ENCODE measurements at places on chromosomes 4 and X.

- no peak for DNase-seq
Measured at GRCh38 chrX:26387906-26388305, 171.9 kb downstream of the MAGEB5 start.

GRCh38 chr4:125049711-125050110, 265.0 kb upstream of the FAT4 start:
- DNase-seq = no peak

DNA sequence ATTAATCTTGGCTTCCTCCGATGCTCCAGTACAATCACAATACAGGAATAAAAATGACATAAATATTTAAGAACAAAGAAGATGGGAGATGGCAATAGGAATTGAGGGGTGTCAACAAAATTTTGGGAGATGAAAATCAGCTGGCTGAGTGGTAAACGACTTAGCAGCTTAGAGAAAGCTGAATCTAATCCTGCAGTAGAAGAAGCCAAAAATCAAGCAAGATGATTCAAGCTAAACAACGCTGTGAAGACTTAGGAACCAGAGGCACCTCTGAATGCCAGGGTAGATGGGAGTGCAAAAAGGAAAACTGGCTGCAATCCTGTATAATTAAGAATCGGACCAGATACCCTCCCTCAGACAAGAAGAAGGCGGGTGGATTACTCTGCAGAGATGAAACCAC, 215.2 kb downstream of the MGST2 start:
- no peak for DNase-seq

DNA sequence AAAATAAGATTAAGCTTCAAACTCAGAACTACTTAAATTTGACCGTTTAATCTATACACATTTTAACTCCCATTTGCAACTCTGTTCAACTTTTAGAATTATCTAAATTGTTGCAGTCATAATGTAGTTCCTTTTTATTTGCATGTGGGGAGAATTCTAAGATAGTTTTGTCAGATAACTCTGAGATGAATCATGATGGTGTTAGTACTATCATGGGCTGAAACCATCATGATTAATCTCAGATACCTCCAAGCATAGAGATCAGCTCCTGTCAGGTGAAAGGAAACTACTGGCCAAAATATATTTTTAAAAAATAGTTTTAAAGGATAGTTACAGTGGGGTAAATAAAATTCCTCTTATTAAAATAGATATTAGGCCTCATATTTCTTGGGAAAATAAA, 39.0 kb downstream of the FBXO8 start:
- peak; percentile 24 for DNase-seq

- DNase-seq = no peak
Measured at GRCh38 chr4:80448056-80448455, 112.5 kb downstream of the CFAP299 start.

DNA sequence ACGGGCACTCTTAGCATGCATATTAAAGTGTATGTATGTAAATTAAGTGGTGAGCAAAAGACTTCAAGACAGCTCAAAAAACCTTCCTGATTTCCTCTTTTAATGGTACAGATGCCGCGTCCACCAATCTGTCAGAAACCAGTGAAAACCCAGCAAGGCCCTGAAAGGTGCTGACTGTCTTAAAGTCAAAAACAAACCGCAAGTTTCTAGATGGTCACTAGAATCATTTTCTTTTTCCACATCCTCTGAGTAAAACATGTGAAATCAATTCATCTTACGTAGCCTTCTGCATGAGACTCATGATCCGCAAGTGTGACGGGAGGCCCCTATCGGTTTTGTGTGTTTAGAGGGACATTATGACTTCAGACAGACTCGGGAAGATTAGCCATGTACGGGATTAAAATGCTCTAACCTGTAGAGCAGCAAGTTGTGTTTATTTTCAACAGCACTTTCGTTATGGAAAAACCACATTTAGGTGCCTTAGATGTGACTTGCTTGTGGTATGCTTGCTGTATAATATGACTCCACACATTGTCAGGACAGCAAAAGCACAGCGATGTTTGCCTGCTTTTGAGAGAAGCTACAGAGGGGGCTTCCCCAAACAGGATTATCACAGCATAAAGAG, 88.2 kb upstream of the STS start:
- DNase-seq = no peak

GRCh38 chr4:80006935-80007744, 65.9 kb downstream of the ANTXR2 start:
- DNase-seq = no peak

GRCh38 chr4:173243321-173243720, 74.7 kb downstream of the GALNT7 start:
- peak; percentile 61 for DNase-seq

- DNase-seq = no peak
Measured at GRCh38 chr4:101211146-101211553, 136.2 kb downstream of the PPP3CA start.

DNA sequence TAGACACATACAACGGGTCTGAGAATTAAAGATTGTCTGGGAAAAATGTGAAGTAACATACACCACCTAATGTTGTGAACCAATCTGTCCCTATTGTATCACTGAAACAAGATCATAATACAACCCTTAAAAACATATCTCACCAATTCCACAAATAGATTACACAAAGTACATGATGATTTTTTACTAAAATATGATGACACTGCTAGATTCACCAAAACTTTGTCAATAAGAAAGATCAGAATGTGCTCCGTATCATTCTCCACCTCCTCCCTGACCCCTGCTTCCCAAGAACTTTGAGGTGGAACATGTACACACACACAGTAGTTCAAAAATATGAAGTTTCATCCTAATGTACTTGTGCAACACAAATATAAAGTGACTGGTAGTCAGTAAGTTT, 862.0 kb downstream of the PCDH18 start:
- DNase-seq = no peak

GRCh38 chrX:66162331-66162822, 1.7 kb upstream of the HEPH start:
- DNase-seq = no peak

DNA sequence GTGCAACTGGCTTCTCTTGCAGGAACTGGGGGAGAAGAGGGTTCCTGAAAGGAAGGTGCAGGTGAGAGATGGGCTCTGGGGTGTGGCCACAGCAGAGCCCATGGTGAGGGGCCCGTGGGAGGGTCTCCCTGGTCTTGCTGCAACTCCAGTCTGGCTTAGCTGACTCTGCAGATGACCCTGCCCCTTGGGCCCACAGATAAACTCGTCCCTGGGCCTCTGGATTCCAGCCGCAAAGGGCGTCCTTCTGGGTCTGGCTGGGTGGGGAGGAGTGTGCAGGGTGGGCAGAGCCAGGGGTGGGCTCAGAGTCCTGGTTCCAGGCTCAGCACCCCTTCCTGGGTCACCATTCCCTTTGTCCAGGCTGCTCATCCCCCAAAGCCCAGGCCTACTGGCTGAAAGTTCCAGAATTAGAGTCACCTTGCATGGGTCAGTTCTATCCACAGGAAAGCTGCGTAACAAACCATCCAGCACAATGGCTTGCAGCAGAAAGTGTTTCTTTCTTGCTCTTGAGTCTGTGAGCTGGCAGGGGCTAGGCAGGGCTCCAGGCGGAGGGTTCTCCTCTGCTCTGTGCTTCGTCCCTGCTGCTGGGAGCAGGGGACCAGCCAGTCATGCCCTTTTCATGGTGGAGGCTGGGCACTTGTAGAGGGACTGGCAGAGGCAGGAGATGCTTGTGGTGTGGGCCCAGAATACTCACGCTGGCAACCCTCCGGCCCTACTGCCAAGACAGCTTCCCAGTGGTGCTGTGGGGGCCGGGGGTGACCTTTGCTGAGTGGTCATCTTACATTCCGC, 43.5 kb upstream of the ADRA2C start:
- no peak for DNase-seq

- no peak for DNase-seq
Measured at GRCh38 chr4:45554423-45554822, 569.4 kb downstream of the GABRG1 start.

DNA sequence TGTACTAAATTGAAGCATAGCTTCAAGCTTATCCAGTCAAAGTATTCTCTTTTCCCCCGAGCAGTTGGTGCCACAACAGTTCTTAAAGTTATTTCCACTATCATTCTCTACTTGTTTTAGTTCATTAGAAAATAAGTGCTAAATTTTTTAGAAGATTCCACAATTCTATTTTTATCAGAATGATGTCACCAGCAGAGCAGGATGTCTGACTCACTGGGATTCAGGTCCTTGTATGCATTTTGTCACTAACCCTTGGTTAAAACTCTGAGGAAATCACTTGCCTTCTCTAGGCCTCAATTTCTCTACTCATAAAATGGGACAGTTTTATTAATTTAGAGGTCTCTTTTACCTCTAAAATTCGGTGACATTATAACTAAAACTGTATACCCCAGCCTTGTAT, 3.4 kb downstream of the DDX53 start:
- peak; percentile 1 for DNase-seq

- no peak for DNase-seq
Measured at GRCh38 chr4:45580334-45580733, 543.5 kb downstream of the GABRG1 start.

DNA sequence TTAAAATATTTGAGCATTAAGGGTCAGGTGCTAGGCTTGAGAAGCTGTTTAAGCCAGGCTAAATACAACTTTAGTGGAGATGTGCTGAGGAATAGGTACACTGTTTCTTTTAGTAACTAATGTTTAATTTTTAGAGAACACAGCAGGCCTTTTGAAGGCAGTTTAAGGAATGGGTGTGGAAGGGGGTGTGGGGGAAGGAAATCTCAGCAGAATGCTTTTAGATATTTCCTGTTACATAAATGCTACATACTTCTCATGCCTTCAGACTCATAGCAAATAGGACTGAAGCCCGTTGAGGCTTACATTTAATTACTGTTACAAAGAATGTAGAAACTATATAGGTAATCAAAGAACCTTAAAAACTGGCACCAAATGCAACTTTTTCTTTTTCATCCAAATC, 66.3 kb downstream of the WWC2 start:
- no peak for DNase-seq

DNA sequence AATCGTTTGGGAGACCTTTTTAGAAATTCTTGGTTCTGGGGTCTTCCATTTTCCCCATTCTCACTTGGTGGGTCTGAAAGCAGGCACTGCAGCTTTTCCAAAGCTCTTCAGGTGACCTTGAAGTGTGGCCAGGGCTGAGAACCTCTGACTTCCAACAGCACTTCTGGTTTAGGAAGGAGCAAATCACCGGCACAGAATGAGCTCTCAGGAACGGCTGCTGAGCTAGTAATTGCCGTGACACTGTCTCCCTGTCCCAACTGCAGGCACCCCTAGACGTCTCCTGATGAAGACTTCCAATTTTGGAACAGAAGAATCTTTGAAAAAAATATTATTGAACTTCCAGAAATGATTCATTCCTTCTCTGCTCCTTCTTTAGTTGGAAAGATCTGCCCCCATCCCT, 31.3 kb downstream of the CD38 start:
- no peak for DNase-seq

DNA sequence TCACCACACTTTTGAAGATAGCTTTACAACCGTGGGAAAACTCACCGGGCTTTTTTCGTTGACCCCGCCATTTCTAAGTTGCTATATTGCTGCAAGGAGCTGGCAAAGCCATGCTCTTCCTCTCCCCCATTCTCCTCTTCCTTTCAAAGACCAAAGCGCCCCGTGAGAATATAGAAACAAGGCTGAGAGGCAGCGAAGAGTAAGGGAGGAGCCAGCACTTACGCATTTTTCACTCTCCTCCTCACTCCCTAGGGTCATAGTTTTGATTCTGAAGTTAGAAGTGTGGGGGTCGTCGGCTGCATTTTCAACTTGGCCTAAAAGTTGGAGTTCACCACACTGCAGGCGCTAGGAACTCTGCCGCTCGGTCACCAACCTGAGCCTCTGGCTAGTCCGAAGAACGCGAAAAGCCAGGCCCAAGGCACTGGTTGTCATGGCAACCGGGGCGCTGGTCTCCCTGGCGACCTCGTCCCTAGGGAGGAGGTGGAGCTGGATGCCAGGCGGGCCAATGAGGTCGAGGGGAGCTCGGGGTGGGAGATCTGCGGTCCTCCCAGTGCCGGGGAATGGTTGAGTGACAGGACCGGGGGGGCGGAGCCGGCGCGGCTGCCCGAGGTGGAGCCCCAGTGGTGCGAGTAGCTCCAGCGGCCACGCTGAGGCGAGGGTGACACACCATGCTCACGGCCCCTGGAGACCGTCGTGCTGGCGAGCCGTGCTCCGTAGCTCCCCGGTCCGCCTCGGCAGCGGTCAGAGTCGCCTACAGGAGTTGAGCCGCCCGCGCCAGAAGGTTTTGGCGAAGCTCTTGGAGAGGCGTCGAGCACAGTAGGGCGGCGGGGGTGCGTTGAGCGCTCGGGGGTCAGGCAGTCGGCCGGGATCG, at the start of gene PTPN13:
Gene PTPN13, plus strand, starts transcription at position 628 of the 871 bp plus-strand sequence. CDS start 40,942 bp downstream, outside the sequence.
- DNase-seq = peak; percentile 98

GRCh38 chr4:145907390-145907789, 31.2 kb downstream of the ZNF827 start:
- DNase-seq = no peak

DNA sequence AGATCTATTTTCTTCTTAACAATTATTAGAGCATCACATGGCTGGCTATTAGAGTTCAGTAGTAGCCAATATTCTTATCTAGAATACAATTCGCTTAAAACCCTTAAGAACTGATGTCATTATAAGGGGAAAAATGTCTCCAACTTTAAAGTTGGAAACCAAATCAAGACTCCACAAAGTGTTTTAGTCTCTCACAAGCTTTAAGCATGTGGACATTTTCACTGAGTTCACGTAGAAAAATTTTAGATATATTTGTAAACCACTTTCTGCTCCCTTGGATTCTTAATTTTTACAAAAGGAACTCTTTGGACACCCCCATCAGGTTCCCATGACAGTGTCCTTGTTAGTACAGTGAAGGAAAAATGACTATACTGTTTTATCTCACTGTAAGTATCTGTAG, 123.9 kb upstream of the NAP1L5 start:
- DNase-seq = no peak

DNA sequence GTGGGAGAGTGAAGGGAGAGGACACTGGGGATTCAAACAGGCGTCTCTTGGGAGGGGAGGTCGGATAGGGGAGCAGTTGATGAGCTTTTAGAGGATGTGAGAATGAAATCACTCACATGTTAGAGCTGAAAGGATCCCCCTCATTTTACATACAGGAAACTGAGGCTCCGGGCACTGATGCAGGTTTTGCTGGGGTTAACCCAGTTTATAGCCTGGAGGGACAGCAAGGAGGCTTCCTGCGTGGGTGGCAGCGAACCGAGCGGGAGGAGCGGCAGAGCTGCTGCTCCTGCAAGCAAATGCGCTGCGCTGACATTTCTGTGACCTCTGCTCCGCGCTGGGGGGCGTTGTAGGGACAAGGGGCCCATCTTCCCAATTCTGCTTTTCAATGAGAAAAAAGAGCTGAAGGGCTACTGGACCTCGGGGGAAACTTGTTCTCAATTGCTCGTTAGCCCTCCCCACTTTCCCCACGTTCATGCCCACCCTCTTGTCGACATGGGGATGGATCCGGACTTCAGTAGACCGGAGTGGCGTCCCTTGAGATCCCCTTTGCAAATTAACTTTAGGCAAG, 1.2 kb upstream of the NEUROG2 start:
- no peak for DNase-seq

- DNase-seq = no peak
Measured at GRCh38 chr4:140238351-140239056, 84.5 kb upstream of the MAML3 start.

DNA sequence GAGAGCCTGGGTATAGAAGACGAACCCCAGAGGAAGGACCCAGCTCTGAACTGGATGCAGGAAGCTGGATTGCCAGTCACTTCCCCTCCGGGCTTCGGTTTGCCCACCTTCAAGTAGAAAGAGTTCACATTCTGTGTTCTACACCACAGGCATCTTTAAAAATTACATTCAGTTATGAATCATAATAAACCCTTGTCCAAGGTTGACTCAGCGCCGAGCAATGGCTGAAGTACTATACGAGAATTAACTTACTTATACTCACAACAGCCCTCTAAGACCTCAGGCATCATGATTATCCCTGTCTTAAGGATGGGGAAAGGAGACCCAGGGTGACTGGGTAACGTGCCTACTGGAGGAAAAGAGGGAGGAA, 72.5 kb downstream of the EVC2 start:
- no peak for DNase-seq
